Activated T-cell treated with anti-CD3 and anti-CD28 coated beads, Interleukin-2, amount 50 U/mL, for 48 hours (primary cell): ENCODE measurements at places on chromosomes 12 and 14.

DNA sequence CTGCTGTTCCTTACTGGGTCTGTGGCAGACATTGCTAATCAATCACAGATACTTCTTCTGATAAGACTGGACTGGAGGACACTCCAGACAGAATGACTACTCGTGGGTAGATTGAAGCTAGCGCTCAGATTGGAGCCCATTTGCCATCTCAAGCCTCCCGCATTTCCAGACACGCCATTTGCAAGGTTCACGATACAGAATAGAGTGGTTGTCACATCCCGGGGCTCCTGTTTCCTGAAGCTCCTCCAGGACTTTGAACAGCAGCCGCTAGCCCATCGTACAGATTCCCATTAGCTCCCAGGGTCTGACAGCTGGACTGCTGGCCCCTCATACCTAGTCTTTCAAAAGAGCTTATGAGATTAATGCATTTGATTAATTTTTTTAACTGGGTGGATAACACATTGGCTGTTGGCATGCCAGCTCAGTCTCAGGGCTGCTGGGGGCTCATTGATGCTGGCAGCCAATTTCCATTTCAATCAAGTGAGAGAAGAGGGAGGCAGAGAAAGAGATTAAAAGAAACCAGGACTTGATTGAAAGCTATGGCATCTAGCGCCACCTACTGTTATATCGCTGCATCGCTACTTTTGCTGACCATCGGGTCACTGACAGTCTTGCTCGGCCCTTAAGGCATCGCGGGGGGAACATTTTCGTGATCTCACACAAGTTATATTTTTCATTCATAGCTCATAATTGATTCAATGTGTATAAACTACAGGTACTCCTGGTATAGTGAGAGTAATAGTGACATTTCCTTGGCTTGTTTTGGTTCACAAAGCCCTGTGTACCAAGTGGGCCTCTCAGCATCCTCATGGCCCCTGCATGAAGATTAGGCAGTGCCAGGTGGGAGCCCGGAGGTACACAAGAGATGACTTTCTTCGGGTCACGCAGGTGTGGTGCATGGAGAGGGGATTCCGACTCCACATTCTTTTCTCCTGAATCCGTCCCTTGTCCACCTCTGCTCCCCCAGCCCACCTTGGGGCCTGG lies 78.6 kb downstream of the CCDC60 start:
- peak; percentile 58 for DNase-seq

DNA sequence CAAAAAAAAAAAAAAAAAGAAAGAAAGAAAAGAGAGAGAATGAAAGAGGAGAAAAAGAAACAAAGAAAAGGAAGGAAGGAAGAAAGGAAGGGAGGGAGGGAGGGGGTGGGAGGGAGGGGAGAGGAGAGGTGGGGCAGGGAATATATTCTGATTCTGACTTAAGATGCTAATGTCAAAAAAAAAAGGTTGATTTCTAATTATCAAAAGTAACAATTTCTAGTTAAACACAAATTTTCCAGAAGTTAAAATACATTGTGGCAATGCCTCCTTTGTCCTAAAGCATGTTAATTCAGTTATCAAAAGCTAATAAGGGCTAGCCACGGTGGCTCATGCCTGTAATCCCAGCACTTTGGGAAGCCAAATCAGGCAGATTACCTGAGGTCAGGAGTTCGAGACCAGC lies 7.5 kb downstream of the MPHOSPH9 start:
- DNase-seq: no peak

- DNase-seq: no peak
Observed at GRCh38 chr12:2751686-2752085, 43.1 kb upstream of the FKBP4 start.

- DNase-seq: no peak
Observed at GRCh38 chr14:99004112-99004511, 267.9 kb downstream of the BCL11B start.

DNA sequence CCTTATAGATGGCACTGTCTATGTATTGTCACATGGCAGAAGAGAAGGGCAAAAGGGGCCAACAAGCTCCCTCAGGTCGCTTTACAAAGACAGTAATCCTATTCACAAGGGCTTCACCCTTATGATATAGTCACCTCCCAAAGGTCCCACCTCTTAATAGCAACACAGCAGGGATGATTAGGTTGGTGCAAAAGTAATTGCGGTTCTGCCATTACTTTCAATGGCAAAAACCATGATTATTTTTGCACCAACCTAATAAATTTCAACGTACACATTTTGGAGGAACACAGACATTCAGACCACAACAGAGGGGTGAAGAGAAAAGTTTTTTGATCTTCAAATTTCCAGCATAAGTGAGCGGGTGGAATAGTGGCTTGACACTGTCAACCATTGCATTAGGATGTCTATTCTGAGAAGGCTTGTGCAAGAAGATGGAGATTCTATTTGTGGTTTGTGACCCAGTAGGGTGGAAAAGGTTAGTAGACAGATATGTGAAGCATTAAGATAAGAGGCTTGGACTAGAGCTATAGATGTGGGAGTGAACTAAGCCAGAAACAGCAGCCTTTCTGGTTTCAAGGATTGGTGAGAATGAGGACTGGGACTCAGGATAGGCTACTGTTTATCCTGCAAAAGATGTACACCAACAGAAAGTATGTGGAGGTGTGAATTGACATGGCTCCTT lies 75.5 kb upstream of the CPSF6 start:
- DNase-seq: no peak

- no peak for DNase-seq
Observed at GRCh38 chr12:65392491-65392890, 114.0 kb downstream of the MSRB3 start.

- no peak for DNase-seq
Observed at GRCh38 chr14:76136476-76137110, 15.1 kb upstream of the GPATCH2L start.

DNA sequence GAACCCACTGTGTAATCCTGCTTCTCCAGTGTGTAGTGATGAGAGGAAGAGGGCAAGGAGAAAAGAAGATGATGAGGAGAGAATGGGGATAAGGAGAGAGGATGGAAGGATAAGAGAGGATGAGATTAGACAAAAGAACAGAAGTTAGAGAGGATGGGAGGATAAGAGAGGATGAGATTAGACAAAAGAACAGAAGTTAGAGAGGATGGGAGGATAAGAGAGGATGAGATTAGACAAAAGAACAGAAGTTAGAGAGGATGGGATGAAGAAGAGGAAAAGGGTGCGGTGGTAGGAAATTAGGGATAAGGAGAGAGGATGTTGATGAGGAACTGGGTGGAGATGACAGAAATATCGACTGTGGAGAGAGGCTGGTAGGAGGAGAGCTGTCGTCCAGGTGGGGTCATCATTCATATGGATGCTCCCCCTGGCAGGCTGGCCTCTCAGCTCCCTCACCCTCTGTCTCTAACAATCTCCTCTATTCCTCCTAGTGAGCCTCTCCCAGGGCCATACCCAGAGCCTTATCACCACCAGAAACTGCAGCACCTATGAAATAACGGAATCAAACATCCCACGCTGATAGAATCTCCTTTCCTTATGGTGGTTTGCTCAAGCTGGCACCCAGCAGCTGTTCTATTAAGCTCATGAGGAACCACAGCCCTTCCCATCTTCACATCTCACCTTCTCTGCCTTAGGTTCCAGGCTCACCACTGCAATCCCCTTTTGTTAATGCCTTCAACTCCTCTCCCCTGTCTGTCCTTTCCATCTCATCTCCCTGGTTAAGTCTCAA lies 6.0 kb upstream of the CIROP start:
- no peak for DNase-seq

- DNase-seq: no peak
Observed at GRCh38 chr12:58342736-58343135, 401.4 kb downstream of the ATP23 start.

GRCh38 chr12:64088431-64089349 lies 133.4 kb downstream of the KICS2 start:
- no peak for DNase-seq

GRCh38 chr12:32650508-32650907 lies 28.6 kb upstream of the DNM1L start:
- no peak for DNase-seq

GRCh38 chr12:22287101-22287500 lies 47.4 kb downstream of the ST8SIA1 start:
- no peak for DNase-seq

DNA sequence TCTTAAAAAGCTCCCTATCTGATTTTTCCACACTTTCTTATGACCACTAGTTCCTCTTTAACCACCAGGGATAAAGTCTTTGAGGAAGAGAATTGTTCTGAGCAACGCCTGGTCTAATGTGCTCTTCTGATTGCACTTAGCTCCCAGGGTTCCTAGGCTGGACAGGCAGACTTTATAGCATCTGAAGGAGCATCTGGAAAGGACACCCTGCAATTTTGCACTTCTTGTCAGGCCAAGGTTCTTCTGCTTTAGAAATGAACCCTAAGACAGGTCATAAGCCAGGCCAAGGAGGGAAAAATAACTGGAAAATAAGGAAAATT lies 126.3 kb downstream of the KTN1 start:
- no peak for DNase-seq

GRCh38 chr14:66045572-66046021 lies 440.6 kb upstream of the CCDC196 start:
- no peak for DNase-seq
